ENCODE measurements at places on chromosomes 7 and 10.

DNA sequence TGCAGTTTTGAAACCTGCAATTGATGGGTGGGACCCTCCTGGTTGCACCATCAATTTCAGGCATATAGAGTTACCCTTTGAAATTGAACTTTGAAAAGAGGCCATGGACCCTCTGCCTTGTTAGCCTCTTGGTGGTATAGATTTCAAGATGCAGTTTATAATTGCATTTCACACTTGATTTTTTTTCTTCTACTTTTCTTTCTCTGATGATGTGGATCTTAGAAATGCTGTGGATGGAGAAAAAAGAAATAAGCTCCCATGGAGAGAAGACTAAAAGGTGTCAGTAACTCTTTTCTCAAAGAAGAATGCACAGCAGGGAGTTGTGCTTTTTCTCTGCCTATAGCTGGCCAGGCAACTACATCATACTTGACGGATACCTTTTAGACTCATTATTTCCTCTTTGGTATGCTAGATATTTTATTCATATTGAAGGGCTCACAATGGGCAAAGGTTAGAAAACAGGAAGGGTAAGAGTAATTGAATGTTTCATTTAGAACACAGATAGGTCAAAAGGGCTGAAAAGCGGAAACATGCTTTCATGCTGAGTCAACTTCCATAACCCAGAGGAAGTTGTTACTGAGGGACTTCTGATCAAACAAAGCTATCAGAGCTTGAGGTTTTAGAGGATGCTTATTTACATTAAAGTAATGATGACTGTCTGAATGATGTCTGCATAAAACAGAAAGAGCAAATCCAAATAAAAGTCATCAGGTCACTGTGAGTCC, 773.2 kb upstream of the LRRN3 start:
- H3K27ac ChIP-seq = no peak overlapping the region
- H3K27me3 ChIP-seq = no peaks in the 10 kb centered on the region
- ATAC-seq = no peak
- no peaks in the 10 kb centered on the region for H3K4me1 ChIP-seq
- no peaks in the 10 kb centered on the region for H3K36me3 ChIP-seq

- no peaks in the 10 kb centered on the region for H3K4me1 ChIP-seq
- H3K4me3 ChIP-seq = no peak overlapping the region
Observed at GRCh38 chr10:13003004-13003403, 1.5 kb upstream of the CCDC3 start.

GRCh38 chr7:49333180-49333881, 409.0 kb downstream of the CDC14C start:
- no peak for ATAC-seq
- no peaks in the 10 kb centered on the region for H3K36me3 ChIP-seq
- no peaks in the 10 kb centered on the region for H3K27me3 ChIP-seq
- H3K4me3 ChIP-seq = no peak overlapping the region
- H3K27ac ChIP-seq = no peak overlapping the region

- no peak overlapping the region for H3K4me3 ChIP-seq
- ATAC-seq = no peak
- H3K36me3 ChIP-seq = peaks cover 71% of the 10 kb centered on the region
- H3K4me1 ChIP-seq = peaks cover 5% of the 10 kb centered on the region
- H3K27ac ChIP-seq = peak overlapping the region; percentile 30
- no peaks in the 10 kb centered on the region for H3K27me3 ChIP-seq
Observed at GRCh38 chr10:103181244-103181643, 11.8 kb downstream of the NT5C2 start.

- H3K27me3 ChIP-seq = no peaks in the 10 kb centered on the region
- H3K4me3 ChIP-seq = no peak overlapping the region
- H3K36me3 ChIP-seq = peaks cover 91% of the 10 kb centered on the region
- no peak overlapping the region for H3K27ac ChIP-seq
Observed at GRCh38 chr7:140342727-140343514, 55.4 kb downstream of the SLC37A3 start.

All from activated T-helper 17 cell treated with anti-CD3 and anti-CD28 coated beads, Interleukin-2, amount 50 U/mL, for 72 hours (primary cell).